NCI-H187 (cell line): ENCODE measurements at places on chromosomes 3 and 15.

GRCh38 chr15:51302480-51302879 is 35.9 kb downstream of the CYP19A1 start:
- DNase-seq = no peak

DNA sequence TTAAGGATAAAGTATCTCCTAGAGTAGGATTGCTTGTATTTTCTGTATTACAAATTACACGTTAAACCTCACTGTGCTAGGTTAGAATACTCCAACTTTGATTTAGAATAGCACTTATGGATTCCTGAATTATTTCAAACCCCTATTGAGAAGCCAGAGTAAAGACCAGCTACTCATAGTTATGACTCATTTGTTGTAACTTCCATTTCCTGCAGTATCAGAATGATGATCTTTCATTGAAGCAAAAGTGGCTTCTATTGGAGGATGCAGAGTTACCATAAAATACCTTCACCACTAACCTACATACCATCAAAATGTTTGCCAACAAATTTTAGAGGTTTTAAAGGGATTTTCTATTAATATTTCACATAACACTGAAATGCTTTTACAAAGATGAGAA is 1322.7 kb upstream of the ALCAM start:
- no peak for DNase-seq

DNA sequence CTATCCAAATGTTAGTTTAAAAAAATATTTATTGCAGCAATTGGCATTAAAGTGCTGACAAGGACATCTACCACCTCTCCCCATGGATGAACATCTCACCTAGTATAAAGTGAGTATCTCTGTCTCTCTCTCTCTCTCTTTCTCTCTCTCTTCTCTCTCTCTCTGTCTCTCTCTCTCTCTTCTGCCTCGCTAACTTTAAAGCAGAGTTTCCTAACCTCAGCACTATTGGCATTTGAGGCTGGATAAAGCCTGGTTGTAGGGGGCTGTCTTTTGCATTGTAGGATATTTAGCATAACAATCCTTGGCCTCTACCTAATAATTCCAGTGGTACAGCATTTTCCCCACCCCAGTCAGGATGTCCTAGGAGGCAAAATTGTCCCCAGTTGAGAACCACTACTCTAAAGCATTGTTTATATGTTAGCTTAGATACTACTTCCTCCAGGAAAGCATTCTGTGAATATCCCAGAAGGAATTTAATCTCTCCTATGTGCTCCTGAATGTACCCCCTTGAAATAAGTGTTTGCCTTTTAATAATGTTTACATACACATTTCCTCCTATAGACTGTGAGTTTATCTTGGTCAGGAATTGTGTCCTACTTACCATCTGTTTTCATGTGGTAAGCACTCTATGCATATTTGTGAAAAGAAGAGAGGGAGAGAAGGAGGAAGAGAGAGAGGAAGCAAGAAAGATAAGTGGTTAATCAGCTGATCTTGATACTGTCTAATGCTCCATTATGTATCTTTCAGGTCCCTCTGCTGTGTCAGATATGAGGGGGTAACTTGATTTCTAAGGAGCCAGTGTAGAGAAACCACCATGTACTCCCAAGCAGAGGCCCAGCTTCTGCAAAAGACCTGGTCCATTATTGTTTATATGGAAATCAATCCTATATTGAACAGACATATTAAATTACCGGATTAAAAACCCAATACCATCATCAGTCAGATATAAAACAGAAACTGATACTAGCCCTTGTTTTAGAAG is 346.6 kb downstream of the RBMS3 start:
- DNase-seq = no peak

- no peak for DNase-seq
Observed at GRCh38 chr3:190089711-190090110, 31.0 kb downstream of the P3H2 start.

DNA sequence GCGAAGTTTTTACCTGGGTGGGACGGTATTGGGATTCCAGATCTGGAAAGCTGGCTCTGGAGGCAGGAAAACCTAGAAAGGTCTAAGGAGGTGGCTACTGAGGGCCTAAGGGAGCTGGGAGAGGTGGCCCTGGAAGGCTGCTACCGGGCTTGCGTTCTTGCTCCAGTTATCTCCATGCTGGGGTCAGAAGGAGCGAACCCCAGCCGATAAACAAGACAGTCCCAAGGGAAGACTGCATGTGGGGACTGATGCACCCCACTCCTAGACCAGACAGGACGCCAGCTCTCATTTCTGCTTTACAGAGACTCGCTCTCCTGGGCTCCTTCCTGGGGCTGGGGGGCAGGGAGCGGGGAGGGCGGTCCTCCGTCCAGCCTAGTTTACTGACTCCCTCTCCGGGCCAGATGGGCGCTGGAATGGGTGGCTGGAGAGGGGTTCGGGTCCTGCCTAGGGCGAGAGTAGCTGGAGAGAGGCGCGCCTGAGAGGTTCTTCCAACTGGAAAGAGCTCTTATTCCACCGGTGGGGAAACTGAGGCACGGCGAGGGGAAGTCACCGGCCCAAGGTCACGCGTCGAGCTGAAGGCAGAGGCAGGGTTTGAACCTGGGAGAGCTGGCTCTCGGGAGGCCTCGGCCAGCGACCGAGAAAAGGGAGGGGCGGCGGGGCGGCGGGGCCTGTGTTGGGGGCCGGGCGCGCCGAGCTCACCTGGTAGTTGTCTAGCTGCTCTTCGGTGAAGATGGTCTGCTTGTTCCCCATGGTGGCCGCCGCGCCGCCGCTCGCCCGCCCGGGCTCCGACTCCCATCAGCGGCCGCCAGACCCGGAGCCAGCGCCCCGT is 565 bp downstream of the CIB2 start:
- DNase-seq = no peak
